Inflammatory macrophage treated with lipopolysaccharide for 4 hours (primary cell): ENCODE measurements at places on chromosomes 2 and 18.
A peak's percentile ranks its signal among the peaks of the same experiment; 100 is the strongest.

DNA sequence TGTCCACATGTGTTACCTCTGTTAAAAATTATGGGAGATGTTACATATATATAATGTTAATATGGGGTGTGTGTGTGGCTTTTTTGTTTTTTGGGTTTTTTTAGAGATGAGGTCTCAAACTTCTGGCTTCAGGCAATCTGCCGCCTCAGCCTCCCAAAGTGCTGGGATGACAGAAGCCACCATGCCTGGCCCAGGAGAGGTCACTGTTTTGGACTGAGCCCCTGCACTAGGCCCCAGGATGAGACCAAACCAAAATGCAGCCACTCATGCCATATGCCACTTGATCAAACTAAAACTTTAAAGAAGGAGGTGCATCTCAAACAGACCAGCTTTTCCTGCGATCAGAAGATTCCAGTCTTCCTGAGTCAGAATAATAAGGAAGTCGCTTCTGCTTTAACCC lies 2.5 kb downstream of the ADI1 start:
- DNase-seq: no peak

- DNase-seq: no peak
Observed at GRCh38 chr18:54440292-54440691, 82.6 kb downstream of the C18orf54 start.

- DNase-seq: no peak
Observed at GRCh38 chr18:57077005-57077765, 69.7 kb upstream of the BOD1L2 start.

DNA sequence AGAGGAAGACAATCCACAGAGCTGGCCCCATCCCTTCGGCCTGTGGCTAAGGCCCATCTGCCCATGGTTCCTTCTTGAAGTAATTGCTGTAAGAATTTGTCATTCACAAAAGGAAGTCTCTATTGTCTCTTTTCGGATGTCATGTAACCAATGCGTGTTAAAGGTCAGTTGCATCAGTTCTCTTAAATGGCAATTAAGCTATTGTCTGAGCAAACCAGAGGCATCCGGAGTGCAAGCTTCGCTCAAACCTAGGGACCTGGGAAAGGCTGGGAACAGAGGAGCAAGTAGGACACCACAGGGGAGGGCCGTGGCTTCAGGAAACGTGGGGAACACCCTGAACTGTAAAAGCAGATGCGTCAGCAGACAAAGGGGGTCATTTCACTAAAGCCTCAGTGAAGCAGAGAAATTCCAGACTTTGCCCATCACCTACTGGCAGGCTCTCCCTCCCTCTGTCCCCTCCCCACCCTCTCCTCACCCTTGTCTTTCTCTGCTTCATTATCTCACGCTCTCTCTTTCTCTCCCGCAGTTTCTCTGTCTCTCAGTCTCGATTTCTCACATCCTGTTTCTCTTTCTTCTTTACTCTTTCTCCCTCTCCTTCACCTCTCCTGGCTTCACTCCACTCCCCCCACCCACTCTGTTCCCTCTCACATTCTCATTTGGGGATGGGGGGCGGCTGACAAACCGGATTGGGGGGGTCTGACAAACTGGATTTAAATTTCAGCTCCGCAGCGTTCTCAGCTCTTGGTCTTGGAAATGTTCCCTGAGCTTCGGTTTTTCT lies 204.6 kb upstream of the TNP1 start:
- peak; percentile 74 for DNase-seq

GRCh38 chr2:240236217-240237111 lies 96.0 kb upstream of the OTOS start:
- DNase-seq: no peak

- DNase-seq: peak; percentile 91
Observed at GRCh38 chr2:23925702-23926289, 1.1 kb downstream of the ATAD2B start.

- DNase-seq: no peak
Observed at GRCh38 chr2:143732076-143732475, 602.9 kb downstream of the ARHGAP15 start.

DNA sequence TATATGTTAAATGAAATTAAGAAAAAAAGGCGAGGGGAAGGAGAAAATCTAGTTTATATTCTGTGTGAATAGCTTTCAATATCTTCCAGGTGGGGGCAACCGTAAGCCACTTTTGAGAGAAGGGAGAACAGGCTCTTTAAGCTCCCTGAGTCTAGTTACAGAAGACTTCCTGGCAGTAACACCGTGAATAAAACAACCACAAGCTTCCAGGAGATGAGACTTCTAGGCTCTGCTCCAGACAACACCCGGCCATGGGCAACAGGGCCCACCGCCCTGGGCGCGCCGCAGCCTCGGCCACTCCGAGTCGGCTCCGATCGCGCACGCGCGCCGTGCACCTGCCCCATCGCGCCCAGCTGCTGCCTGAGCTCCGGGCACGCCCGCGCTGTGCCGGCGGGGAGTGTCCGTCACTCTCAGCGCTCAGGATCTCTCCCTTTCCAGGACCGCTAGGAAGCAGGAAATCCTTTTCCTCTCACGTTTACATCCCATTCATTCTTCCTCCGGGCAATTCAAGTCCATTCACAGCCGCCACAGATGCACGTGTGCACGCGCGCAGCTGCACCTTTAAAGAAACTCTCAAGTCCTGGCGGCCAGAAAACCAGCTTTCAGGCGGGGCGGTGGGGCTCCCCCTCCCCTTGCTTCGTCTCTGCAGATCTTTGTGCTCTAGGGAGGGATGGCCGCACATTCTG lies 19.4 kb upstream of the PAX3 start:
- peak; percentile 73 for DNase-seq

DNA sequence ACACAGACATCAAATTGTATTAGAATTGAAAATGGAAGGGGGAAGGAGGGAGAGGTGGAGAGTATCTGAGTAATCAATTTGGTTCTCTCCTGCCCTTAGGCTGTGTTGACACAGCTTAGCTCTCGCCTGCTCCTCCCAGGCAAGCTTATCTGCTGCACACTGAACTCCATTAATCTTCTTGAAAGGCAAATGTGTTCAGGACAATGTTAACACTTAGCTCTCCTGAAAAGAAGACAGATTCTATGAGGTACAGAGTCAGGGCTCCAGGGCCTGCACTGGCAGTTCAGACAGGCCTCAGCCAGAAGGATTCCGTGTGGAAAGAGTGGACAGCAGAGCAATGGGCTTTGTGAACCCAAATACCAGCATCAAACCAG lies 430.0 kb upstream of the TNP1 start:
- no peak for DNase-seq

GRCh38 chr2:37566517-37566981 lies 104.9 kb downstream of the CDC42EP3 start:
- DNase-seq: no peak

- no peak for DNase-seq
Observed at GRCh38 chr2:107028661-107029060, 142.7 kb upstream of the ST6GAL2 start.

GRCh38 chr18:61847164-61847791 lies 45.5 kb downstream of the RNF152 start:
- no peak for DNase-seq

DNA sequence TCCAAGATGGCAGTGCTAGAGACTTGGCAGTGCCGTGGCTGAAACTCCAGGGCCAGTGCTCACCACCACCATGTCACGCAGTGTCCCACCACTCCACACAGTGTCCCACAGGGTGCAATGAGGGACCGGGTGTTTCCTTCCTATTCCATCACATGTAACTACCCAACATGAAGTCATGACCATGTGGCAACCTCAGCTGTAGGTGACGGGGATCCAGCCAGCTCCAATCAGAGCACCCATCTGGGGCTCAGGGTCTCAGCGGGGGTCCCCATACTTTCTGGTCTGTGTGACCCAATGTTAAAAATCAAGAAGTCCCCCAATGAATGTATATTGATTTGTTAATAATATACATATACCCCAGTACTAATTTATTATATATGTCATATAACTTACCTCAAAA lies 52.1 kb downstream of the PTGR3 start:
- DNase-seq: no peak

GRCh38 chr18:37403100-37403781 lies 162.4 kb downstream of the CELF4 start:
- no peak for DNase-seq

DNA sequence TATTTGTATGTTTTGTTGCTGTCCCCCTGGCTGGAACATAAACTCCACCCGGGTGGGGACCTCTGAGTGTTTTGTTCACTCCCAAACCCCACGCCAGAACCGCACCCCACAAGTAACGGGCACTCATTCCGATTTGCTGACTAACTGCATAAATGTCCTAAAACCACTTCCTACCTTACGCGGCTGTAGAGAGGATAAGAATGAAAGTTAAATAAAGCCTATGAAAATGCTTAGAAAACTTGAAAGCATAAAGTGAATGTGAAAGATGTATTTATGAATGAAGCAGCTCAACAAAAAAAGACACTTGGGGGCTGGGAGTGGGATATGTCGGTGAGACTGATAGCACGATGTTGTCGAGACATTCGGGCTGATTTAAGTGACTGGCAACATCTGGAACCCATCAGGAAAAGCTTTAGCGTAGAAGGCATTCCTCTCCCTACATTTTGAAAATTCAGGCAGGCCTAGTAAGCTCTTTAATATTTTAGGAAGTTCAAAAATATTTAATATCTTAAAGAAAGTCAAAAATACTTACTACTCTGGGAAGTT lies 206.7 kb downstream of the SH3RF3 start:
- DNase-seq: peak; percentile 21

DNA sequence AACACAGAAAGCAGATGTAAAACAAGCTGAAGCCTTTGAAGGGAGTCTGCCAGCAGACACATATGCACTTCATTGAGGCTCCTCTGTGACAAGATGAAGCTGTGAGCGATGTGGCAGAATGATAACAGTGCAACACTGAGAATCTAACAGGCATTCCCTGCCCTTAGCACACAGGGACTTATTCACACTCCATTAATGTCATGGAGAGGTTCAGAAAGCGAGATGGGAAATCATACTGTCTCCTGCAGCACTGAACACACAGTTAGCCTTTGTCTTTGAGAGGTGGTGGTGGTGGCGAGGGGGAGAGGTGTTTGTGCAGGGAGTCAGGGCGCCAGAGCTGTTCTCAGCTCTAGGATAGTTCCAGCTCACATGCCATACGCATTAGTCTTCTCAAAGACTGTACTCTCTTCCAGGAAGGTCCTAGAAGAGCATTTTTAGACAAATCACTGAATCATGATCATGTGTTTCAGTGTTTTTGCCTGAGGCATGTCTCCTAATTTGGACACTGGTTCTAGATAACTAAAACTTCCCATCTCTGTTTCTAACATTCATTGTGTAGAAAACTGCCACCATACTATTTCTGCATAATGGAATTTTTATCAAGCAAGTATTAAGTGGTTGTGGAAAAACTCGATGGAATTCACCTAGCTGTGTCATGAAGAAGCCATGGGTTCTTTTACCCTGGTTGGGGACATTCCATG lies 93.5 kb upstream of the ITGB6 start:
- DNase-seq: peak; percentile 63
